ENCODE measurements at places on chromosomes 6 and 20. TPM values are rescaled to one million over a fixed set of nuclear protein-coding genes. Genes with fewer than 3 reads are reported as not detected.

GRCh38 chr20:44572551-44573500 is 9.6 kb upstream of the PKIG start:
- peak; percentile 84 for DNase-seq

DNA sequence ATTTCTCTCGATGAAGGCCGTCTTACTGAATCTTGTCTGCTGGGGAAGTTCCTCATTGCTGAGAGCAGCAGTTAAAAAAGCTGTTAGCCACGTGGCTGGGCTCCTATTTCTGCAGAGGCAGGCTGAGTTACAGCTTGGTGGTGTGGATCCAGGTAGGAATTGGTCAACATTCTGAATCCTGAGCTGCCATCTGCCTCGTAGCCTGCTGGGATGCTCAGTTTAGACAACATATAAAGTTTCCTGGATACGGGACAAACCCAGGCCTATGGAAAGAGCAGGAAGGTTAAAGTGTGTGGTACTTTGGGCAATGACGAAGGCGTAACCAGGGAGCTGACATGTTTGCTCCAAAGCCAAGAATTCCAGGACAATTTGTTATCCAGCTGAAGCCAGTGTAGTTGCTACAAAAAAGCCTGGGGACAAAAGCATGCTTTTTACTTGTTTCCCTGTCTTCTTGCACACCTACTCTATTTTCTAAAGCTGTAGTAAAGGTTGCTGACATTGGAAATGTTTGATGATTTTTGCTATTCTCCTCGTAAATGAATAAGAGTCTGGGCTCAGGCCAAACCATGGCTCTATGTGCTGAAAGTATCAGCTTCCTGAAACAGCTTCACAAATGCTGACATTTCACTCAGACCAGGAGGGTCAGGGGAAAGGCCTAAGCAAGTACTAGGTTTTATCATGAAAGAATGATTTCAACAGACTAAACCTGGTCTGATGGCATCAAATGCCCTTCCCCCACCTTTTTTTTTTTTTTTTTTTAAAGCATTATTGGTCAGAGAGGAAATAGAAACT is 12.4 kb upstream of the MYLK2 start:
- no peak for DNase-seq

DNA sequence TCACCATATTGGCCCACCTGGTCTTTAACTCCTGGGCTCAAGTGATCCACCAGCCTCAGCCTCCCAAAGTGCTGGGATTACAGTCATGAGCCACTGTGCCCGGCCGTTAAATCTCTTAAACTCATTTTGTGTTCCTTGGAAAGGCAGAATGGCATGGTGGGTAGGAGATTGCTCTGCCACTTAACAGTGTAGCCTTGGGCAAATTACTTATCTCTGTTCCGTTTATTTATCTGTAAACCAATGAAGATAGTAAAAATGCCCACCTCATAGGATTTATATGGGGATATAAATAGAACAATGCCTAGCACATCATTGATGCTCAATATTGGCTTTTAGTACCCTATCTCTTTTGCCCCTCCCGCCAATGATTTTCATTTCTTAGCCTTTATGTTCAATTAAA is 7.2 kb upstream of the PIM1 start:
- DNase-seq, result no peak

Gene TRIM15
- polyA plus RNA-seq, result not detected

Gene OPRL1
- polyA plus RNA-seq, result 2.9 TPM

Gene VNN1
- not detected for polyA plus RNA-seq

Gene KHDC1L
- not detected for polyA plus RNA-seq
